Astrocyte (in vitro differentiated cells and primary cell): ENCODE measurements at places on chromosomes 6 and 20. TPM values are rescaled to one million over a fixed set of nuclear protein-coding genes. Genes with fewer than 3 reads are reported as not detected.
A peak's percentile ranks its signal among the peaks of the same experiment; 100 is the strongest.

GRCh38 chr6:27293436-27294098 is 18.5 kb downstream of the POM121L2 start:
- DNase-seq = peak; percentile 35

DNA sequence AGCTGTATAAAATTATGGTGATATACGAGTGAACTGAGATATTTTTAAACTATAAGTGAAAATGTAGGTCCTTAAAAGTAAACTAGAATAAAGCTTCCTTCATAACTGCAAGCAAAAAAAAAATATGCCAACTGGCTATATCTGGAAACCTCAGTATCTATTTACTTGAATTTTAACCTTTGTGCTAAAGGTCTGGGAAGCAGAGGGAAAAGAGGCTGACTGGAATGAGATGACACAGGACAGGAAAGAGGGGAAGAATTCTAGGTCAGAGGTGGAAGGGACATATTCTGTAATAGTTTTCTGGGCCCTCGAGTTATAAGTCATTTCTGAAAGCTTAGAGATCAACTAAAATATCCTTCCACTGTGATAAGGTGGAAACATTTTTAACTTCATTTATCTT is 46.8 kb downstream of the AIG1 start:
- no peak for DNase-seq

- no peak for DNase-seq
These were observed 101.6 kb upstream of the CEP162 start for GRCh38 chr6:84329077-84329476.

Gene TFAP2A
- total RNA-seq = 2.1 and 6.6 TPM in 2 replicates

Gene RFX6
- total RNA-seq = not detected in 2 replicates

Gene SPINT3
- not detected in 2 replicates for total RNA-seq

Gene PDYN
- total RNA-seq = not detected in 2 replicates
